Fibroblast of skin of back (primary cell): ENCODE measurements at places on chromosomes 3 and 15.
A peak's percentile ranks its signal among the peaks of the same experiment; 100 is the strongest.

GRCh38 chr3:13240928-13241618 lies 167.8 kb upstream of the IQSEC1 start:
- DNase-seq: no peak

DNA sequence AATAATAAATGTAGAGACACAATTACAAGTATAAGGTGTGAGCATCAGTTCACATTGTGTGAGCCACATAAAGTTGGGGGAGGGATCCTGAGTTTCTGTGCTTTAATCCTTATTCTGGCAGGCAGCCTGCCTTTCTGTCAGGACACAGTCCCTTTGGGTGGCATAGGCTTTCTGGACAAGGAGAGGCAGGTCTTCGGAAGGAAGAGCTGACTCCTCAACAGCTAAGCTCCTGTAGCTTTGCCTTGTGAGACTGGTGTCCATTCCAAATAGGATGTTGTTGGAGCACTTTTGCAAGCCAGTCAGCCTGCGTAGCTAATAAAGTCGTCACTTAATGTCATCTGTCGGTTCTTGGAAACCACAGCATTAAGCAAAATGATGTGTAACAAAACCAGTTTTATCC lies 151.9 kb upstream of the MCTP2 start:
- DNase-seq: no peak

DNA sequence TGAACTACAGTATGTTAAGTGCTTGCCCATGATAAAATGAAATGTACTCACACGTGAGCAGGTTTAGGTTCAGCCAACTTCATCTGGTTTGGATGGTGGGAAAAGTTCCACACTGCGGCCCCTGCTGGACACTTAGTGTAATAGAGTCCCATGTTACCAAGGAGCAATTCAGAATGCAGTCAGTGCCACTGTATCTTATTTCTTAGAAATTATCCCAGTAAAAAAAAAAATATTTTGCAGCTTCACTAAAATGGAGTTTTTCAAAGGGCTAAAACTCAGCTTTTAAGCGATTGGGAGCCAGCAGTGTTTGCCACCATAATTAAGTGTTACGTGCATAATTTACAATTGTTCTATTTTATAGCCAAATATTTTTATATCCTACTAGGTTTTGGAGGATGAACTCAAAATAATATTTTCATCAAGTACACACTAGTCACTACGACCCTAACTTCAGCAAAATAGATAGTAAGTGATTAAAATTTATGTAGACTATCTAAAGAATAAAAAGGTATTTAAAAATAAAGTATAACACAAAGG lies 371.7 kb upstream of the GBE1 start:
- peak; percentile 56 for DNase-seq

GRCh38 chr15:39075756-39076341 lies 505.0 kb upstream of the THBS1 start:
- DNase-seq: no peak

- DNase-seq: no peak
These were observed 126.3 kb upstream of the MEF2A start for GRCh38 chr15:99439524-99439835.
